ENCODE measurements at places on chromosomes 6 and 20.

- no peak for DNase-seq
These were observed 26.7 kb downstream of the ARFGEF3 start for GRCh38 chr6:138188278-138188941.

- no peak for DNase-seq
These were observed 336.4 kb upstream of the BTBD3 start for GRCh38 chr20:11581271-11581670.

GRCh38 chr6:159716247-159717096 is 10.8 kb upstream of the WTAP start:
- no peak for DNase-seq

- no peak for DNase-seq
These were observed 55.3 kb downstream of the ERMARD start for GRCh38 chr6:169806701-169807100.

DNA sequence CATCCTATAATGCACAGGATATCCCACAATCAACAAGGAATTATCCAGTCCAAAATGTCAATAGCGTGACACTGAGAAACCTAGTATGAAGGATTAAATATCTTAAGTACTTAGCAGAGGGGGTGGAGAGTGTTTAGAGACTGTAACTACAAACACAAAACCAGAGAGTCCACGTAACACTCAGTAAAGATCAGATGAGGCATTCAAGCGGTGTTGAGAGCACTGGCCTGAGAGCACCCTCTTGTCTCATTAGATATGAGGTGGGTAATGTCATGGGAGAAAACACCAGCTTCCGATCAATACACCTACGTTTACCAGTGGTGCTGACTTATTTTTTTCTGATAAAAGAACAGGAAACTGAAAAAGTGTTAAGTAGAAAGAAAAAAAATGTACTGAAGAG is 2.3 kb downstream of the FAM184A start:
- no peak for DNase-seq

- DNase-seq: no peak
These were observed 2.6 kb upstream of the LKAAEAR1 start for GRCh38 chr20:64086801-64087200.

GRCh38 chr6:136955123-136955522 is 33.0 kb downstream of the SLC35D3 start:
- DNase-seq: no peak

DNA sequence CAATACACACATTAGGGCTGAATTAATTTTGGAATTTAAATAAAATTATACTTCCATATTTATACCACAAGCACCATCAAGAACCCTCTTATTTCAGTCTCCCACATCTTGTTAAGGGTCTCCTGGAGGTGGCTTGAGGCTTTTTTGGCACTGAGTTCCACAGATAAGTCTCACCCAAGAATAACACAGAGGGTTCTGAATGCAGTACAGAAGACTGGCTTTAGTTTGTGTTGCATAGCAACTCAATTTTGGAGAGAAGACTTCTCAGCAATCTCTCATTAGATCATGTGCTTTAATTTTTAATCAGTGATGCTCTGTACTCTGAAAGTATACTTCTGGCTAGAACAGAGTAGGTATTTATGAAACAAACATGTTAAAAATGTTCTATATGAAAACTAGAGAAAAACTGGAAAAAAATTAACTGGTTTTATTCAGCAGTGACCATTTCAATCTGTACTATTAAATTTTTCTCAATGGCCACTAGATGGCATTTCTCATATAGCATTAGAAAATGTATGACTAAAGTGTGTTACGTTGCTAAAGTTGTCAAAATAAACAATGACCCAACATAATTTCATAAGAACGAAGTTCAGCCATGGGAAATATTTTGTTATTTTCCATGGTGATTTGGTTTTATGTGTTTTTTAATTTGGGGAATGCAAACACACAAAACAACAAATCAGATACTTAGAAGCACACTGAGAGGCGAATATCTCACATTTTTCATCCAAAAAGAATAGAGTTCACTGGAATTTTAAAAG is 32.7 kb upstream of the MAP7 start:
- DNase-seq: no peak

DNA sequence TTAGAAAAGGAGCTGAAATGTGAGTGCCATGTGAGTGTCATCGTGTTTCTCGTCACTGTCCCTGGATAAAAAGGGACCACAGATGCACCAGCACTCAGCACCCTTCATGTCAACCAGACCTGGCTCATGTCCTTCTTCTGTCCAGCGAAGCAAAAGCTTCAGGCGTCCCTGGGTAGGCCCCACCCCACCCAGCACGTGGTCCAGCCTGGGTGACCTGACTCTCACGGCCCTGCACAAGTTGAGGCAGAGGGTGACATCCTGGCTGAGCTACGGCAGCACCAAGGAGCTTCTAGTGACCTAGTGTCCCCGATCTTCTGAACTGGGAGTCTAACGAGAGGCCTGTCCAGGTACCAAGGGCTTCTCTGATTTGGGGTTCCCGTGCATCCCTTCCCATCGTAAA is 37.8 kb downstream of the PSMG4 start:
- no peak for DNase-seq

DNA sequence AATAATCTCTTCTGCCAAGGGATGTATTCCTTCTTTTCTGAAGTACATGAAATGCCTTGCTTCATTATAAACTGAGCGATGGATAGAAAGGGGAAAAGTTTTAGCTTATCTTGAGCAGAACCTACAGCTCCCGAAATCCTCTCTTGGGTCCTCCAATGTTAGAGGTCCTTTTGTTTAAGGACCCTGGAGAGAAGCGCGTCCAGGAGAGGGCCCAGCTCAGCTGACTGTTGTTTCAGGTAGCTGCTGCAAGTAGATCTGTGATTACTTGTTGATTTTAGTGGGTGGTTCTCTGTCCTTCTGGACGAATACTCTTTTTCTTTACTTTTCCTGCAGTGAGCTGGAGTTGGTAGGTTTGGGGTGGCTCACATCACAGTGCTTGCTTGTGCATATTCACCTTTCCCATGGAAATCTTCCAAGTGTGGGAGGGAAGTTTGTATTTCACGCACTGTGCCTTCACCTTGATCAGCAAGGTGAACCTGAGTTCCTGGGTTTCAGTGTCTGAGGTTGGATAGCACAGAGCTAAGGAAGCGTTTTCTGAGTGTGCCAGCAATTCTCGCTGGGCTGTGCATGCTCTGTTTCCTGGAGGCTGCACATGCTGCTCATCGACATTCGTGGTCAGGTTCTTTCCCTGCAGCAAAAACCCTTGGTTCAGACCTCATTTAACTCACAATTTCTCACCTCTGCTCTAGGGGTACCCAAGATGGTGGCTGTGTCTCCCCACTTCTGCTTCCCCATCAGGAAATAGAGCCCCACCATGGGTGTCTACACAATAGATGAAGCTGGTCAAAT is 176.3 kb downstream of the JARID2 start:
- no peak for DNase-seq

DNA sequence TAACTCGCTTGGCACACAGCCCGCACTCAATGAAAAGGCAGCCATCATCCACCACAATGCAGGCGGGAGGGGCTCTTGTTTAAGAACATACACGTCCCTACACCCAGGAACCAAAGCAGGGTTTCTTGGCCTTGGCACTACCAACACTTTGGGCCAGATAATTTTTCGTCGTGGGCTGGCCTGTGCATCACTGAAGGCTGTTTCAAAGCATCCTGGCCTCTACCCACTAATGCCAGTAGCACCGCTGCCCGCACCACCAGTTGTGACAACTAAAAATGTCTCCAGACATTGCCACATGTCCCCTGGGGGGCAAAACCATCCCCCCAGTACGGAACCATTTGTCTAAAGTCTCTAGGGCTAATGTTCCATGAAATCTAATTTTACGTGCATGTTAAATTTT is 13.0 kb downstream of the UQCC2 start:
- DNase-seq: no peak

DNA sequence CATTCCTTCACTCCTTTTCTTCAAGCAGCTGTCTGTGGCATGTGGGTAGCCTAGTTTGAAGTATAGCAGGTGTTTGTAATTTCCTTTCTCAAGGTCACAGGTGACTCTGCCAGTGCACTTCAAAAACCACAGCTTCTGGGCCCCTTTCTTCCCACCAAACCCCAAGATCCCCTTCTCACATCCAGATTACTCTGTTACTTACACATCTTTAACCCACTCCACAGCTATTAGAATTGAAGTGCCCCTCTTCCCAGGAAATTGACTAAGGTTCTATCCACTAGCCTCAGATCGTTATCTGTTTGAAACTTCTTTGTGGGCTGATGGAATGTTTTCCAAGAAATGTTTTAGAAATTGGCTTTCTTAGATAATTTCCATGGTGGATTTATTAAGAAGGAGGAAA is 150.8 kb downstream of the AHI1 start:
- DNase-seq: no peak

DNA sequence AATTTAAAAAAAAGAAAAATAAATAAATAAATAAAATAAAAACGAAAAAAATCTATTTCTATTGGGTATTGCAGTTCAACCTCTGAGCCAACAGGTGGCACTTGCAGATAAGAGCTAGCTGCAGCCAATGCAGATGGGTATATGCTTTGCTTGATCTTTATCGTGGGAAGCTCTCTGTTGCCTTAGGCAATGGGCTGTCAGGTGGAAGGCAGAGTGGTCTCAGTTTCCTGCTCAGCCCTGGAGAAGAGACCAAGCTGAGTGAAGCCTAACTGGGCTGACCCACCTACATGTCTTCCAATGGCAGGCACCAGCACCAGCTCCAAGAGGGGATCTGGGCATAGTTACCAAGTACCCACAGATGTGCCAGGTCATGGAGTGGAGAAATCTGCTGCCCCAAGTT is 95.0 kb downstream of the AK9 start:
- no peak for DNase-seq

DNA sequence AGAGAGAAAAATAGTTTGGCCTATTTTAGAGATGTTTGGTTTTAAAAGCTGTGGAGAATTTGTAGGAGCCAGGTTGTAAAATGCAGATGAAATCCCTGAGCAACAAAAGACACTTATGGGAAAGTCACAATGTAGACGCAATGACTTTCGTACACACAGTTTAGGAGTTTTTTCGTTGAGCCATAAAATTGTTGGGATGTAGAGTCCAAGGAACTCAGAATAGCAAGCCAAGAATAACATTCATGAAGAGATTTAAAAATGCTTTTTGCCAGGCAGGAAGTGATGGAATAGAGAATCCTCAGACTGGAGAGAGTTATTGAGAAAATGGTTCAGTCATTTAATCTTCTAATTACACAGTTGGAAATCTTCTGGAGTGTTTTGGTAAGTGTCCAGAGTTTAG is 11.5 kb upstream of the PROKR2 start:
- DNase-seq: no peak

DNA sequence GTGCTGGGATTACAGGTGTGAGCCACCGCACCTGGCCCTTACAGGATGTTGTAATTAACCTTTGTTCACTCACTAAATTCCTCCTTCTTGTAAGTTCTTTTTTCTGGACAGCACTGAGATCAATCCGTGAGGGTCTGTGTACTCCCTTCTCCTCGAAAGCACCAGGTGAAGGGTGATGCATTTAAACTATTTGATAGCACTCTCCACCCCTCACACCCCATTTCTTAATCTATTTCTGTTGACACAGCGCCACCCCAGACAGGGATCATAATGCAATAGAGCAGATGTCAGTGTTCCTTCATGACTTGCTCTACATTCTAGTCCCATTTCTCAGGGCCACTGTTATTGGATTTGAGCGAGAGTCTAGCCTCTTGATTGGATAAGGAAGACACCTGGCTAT is 46.3 kb downstream of the PPP1R14C start:
- DNase-seq: no peak

- DNase-seq: no peak
These were observed 24.7 kb downstream of the TRIM26 start for GRCh38 chr6:30188541-30188940.

DNA sequence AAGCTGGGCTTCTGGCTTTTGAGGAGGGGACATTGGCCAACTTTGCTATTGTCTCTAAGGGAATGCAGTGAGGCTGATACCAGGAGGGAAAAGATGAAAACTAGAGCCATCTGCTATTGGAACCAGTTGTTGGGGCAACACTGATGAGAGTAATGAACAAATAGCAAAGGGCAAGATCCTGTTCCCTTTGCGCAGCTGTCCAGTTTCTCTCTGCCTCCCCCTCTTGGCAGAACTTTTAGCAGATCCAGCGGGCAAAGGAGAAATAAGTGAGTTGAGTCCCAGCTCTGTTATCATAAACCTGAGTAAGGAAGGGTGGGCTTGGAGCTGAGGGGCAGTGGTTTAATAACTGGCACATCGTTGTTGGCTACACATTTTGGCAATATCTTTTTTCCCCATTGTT is 126.8 kb downstream of the AKAP7 start:
- DNase-seq: no peak

- DNase-seq: no peak
These were observed 26.1 kb downstream of the RBCK1 start for GRCh38 chr20:434221-434620.

DNA sequence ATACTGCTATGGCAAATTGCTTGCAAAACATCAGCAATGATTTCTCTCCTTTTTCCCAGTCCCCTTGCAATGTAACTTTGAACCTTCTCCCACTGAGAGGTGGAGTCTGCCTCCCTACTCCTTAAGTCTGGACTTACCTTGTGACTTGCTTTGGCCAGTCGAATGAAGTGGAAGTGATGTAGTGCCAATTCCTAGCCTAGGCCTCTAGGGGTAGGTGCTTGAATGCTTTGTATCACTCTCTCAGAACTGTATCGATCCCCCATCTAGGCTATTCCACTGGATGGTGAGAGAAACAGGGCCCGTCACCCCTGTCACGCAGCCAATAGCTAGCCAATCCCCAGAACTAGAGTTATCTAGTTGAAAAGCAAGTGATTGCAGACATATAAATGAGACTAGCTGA is 238.6 kb downstream of the BTBD3 start:
- no peak for DNase-seq
